ENCODE measurements at places on chromosomes 4 and X.

DNA sequence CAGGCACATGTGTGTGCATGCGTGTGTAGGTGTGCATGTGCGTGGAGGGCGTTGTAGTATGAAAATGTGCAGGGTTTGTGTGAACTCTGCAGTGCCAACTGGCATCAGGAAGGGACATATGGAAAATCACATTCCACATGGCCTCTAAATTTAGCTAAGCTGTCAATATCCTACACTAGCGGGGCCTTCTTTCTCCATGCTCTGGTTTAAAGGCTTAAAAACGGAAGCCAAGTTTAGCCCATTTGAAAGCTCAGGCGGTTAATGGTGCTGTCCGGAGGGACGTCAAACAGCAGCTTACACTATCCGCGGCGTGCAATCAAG, 144.1 kb upstream of the NOCT start:
- DNase-seq, result no peak

GRCh38 chrX:24371391-24371972, 11.0 kb downstream of the SUPT20HL1 start:
- DNase-seq, result no peak

DNA sequence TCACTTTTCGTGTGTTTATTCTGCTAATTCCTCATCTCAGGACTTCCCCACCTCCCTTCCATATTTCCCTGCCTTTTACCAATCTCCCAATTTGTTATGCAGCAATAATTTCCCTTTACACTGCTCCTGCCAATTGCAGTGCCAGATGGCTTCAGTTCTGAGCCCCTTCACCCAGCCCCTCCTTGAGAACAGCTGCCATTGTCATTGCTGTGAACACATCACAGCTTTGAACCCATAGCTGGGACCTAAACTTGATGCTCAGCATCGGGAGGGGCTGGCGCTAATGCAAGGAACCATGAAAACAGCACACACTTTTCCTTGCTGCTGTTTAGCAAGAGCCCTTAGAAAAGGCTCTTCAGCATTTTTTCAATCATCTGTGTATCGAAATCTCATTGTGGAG, 104.9 kb downstream of the ALPK1 start:
- DNase-seq, result no peak

GRCh38 chr4:143085659-143086058, 99.1 kb upstream of the USP38 start:
- DNase-seq, result no peak

DNA sequence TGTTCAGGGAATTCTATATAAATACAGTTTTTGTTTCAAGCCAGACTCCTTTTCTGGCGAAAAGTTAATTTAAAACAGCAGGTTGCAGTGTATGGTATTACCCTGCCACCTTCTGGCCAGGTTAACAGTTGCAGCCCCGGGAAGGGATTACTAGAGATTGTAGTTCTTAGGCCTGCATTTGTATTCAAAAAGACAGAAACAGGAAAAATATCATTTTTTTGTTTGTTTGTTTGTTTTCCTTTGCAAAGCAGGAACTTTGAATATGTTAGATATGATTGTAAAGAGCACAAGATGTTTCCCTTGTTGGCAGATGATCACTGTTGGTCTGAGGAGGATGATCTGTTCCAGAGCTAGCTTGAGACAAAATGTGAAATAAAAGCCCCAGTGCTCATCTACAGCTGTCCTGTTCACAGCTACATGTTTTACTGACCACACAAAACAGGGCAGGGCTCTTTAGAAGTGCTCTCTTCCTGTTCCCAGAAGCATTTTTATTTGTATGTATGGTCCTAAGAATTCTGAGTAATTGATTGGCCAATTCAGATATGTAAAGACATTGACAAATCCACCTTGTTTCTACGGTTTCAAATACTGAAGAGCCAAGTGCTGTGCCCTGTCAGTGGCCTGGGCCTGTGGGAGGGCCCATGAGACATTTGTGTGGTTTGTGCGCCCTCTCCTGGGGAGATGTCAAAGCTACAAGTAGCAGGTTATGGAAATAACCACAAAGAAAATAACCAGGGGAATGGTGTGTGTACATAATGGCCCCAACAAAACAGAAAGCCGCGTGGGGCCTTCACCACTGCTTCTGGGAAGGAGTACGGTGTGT, 57.9 kb downstream of the CLDN22 start:
- no peak for DNase-seq

- DNase-seq, result no peak
Observed at GRCh38 chr4:131499141-131499873, 1649.8 kb upstream of the PCDH10 start.

DNA sequence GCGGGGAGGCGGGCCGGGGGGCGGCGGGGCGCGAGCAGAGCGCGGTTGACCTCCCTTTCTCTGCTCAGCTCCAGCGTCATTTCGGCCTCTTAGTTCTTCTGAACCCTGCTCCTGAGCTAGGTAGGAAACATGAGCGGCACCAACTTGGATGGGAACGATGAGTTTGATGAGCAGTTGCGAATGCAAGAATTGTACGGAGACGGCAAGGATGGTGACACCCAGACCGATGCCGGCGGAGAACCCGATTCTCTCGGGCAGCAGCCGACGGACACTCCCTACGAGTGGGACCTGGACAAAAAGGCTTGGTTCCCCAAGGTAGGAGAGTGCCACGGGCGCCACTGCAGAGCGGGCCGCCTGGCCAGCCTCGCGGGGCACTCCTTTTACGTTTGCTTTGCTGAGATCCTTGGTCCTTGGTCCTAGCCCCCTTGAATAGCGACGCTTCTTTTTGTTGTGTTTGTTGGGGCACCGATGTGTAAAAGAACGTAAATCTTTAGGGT, at the start of gene HTATSF1:
Gene HTATSF1 (plus strand): TSS at position 37 of the 497 bp plus-strand sequence. CDS start 93 bp downstream, at position 130.
- no peak for DNase-seq

DNA sequence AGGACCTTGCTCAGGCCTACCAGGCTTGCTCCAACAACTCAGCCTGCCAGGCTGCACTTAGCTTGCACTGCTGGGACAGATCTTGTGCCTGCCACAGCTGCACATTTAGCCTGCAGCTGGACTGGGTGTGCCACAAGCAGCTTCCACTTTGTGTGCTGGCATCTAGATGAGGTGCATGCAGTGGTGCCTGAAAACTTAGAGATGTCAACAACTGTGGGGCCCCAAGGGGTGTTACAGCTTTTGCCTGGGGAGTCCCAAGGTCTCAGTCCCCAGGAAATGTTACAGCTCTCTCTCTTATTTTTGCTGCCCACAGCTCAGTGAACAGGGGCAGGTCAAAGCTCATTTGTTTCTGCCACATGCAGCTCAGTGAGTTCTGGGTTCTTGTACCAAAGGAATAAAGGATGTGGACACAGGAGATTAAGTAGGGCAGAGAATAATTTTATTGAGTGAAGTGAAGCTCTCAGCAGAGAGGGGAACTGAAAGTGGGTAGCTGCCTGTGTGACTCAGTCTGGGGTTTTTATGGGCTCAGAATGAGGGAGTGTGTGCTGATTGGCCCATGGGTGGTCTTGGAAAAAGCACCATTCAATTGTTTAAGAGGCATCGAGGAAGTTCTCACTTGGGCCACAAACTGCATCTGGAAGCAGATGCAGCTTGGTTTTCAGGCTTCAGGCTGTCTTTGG, 828.3 kb downstream of the TECRL start:
- no peak for DNase-seq

DNA sequence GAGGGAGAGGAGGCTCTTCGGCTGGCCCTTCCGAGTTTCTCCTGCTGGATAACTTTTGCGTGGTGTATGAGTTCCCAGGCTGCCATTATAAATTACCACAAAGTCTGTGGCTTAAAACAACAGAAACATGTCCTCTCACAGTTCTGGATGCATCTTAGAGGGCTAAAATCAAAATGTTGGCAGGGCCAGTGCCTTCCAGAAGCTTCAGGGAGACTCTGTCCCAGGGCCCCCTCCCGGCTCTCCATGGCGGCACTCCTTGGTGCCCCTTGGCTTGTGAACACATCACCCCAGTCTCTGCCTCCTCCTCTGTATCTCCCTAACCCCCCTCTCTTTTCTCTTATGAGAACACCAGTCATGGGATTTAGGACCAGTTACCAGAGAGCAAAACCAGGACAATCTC, 23.3 kb upstream of the PPP2R2C start:
- DNase-seq, result no peak

GRCh38 chr4:6324461-6324998, 54.9 kb downstream of the WFS1 start:
- no peak for DNase-seq
